Activated T-helper 1 cell treated with anti-CD3 and anti-CD28 coated beads, Interleukin-12 subunit alpha, Interleukin-12 subunit beta, Interleukin-2, Interleukin-4 antibody, amounts not matched to agents 30 ng/mL and 10 ng/mL and 1 ng/mL, durations not matched to agents 14 hours and 24 hours and 36 hours (primary cell): ENCODE measurements at places on chromosomes 6 and 20.
A peak's percentile ranks its signal among the peaks of the same experiment; 100 is the strongest.

- no peaks in the 10 kb centered on the region for H3K36me3 ChIP-seq
- no peak overlapping the region for H3K4me3 ChIP-seq
- DNase-seq, result no peak
- no peaks in the 10 kb centered on the region for H3K4me1 ChIP-seq
- no peak overlapping the region for H3K27ac ChIP-seq
- no peaks in the 10 kb centered on the region for H3K27me3 ChIP-seq
These were observed 25.5 kb upstream of the MANEA start for GRCh38 chr6:95551678-95552324.

DNA sequence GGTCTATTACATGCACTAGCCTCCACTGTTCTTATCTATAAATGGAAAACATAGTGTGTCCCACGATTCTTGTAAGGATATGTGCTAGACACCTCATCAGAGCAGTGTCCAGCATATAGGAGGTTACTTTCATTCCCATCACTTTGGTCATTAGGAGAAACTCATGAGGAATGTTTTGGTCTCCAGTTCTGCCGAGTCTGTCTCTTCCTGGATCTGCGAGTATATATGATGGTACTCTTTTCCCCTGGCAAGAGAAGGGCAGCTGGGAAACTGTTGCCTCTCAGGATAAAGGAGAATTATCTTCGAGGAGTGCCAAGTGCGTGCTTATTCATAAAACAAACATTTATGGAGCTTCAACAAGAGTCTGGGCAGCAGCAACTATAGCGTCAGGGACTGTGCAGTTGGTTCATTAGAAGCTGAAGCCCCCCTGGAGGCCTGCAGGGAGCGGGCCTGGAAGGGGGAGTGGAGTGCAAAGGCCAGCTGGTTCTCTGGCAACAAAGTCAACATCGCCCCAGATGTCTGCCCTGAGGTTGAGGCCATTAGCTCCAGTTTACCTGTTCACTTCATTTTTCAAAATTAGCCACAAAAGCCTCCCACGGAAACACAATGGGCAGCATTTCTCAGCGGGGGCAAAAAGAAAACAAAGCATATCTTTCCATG, 811.9 kb downstream of the MAFB start:
- H3K4me1 ChIP-seq, result no peaks in the 10 kb centered on the region
- H3K27me3 ChIP-seq, result no peaks in the 10 kb centered on the region
- H3K36me3 ChIP-seq, result no peaks in the 10 kb centered on the region
- no peak for DNase-seq
- no peak overlapping the region for H3K4me3 ChIP-seq

DNA sequence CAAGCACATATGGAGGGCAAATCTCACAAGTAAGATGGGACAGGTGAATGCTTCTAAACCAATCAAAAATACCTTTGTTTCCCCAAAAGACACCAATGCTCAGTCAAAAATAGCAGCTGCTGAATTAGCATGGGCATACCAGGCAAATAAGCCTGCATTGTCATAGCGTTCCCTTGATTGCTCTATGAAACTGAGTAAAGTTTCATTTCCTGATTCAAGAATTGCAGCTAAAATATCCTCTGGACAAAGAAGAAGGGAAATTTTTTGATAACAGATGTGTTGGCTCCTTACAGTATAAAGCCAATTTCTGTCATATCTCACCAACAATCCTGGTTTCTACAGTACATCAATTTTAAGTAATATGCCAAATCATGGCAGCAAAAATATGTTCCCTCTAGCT, 3.3 kb upstream of the TMEM14A start:
- no peak overlapping the region for H3K27ac ChIP-seq
- no peak overlapping the region for H3K4me3 ChIP-seq
- peaks cover 5% of the 10 kb centered on the region for H3K27me3 ChIP-seq
- H3K36me3 ChIP-seq, result peaks cover 5% of the 10 kb centered on the region

DNA sequence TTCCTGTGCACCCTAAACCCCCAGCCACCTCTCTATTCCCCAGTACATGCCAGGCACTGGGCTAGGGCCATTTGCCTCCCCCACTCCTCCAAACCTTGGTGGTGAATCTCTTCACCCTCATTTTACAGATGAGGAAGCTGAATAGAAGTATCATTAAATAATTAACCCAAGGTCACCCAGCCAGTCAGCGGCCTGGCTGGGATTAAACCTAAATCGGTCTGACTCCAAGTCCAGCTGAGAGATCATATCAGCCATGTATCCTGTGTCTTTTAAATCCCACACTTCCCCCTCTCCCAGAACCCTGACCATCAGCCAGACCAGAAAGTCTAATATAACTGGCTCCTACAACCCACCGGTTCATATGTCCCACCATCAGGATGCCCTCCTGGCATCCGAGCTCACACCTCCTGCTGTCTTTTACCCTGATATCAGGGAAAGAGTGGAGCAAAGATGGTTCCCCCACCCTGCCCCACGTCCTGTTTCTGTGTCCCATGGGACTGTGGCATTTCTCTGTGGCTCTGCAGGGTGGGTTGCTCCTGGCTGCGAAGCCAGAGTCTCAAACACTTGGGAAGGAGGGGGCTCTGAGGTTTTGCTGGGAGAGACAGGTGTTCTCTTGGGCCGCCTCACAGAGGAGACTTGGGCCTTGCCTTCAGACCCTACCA, 145.3 kb downstream of the VEGFA start:
- no peak overlapping the region for H3K4me3 ChIP-seq
- H3K4me1 ChIP-seq, result no peaks in the 10 kb centered on the region
- H3K27ac ChIP-seq, result no peak overlapping the region
- H3K36me3 ChIP-seq, result no peaks in the 10 kb centered on the region
- peaks cover 11% of the 10 kb centered on the region for H3K27me3 ChIP-seq

DNA sequence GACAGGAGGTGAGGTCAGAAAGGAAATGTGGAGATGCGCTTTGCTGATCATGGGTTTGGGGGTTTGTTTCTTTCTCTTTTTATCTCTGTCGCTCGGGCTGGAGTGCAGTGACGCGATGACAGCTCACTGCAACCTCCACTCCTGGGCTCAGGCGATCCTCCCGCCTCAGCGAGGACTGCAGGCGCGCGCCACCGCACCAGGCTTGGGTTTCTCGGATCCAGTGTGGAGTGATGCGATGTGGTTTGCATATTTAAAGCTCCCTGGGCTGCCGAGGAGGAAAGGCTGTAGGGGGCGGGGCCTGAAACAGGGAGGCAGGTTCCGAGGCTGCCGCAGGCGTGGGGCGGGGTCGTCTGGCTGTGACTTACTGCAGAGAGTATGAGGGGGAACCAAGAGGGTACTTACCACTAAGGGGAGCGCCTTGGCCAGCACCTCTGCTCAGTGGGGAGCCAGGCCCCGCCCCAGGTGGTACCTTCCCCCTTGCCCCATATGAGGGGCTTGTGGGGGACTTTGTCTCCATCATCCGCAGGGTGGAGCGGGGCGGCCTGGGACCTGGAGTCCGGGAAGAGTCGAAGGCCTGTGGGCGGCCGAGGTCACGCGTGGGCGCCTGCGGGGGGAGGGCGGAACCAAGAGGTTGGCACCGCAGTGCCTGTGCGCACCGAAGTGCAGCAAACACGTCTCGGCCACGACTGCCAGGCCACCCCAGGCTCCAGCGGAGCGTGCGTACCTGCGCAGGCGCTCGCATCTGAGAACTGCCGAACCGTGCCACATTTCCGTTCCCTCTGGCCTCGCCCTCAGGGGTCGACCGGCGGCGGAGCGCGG, 12.7 kb upstream of the BAK1 start:
- DNase-seq, result no peak
- H3K4me1 ChIP-seq, result peaks cover 22% of the 10 kb centered on the region
- no peak overlapping the region for H3K27ac ChIP-seq
- peak overlapping the region; percentile 51 for H3K4me3 ChIP-seq

DNA sequence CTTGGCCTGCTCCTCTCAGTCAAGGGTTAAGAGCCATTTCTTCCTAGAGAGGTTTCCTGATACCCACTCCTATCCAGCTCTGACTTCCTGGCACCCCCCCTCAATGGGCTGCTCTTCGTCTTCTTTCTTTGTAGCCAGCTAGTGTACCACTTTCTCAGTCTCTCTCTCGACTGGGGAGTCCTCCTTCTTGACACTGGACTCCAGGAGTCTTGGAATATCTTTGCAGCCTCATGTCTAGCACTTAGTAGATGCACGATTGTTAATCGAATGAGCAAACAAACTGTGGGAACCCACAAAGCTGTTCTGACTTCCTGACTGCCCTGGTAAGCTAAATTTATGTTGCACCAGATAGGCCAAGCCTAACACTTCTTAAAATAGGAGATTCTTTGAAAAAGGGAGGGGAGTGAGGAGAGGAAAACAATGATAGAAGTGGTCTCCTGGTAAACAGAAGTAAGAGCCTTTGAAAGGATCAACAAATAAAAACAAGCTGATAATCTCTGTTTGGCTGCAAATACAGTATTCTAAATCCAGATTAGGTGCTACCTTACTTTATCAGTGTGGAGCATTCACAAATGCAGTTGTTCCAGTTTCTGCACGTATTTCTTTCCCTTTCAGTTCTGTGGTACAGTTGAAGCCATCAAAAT, 160.1 kb upstream of the CITED2 start:
- peak overlapping the region; percentile 24 for H3K4me3 ChIP-seq
- H3K27ac ChIP-seq, result peak overlapping the region; percentile 87
- H3K27me3 ChIP-seq, result no peaks in the 10 kb centered on the region
- peaks cover 5% of the 10 kb centered on the region for H3K36me3 ChIP-seq

GRCh38 chr20:45318948-45319347, 10.8 kb upstream of the MATN4 start:
- H3K36me3 ChIP-seq, result peaks cover 3% of the 10 kb centered on the region
- H3K4me1 ChIP-seq, result peaks cover 63% of the 10 kb centered on the region
- peaks cover 3% of the 10 kb centered on the region for H3K27me3 ChIP-seq
- no peak for DNase-seq

- H3K4me1 ChIP-seq, result peaks cover 7% of the 10 kb centered on the region
- H3K27me3 ChIP-seq, result no peaks in the 10 kb centered on the region
- H3K36me3 ChIP-seq, result peaks cover 22% of the 10 kb centered on the region
- no peak for DNase-seq
- no peak overlapping the region for H3K4me3 ChIP-seq
These were observed 31.3 kb downstream of the MBOAT1 start for GRCh38 chr6:20180935-20181334.

DNA sequence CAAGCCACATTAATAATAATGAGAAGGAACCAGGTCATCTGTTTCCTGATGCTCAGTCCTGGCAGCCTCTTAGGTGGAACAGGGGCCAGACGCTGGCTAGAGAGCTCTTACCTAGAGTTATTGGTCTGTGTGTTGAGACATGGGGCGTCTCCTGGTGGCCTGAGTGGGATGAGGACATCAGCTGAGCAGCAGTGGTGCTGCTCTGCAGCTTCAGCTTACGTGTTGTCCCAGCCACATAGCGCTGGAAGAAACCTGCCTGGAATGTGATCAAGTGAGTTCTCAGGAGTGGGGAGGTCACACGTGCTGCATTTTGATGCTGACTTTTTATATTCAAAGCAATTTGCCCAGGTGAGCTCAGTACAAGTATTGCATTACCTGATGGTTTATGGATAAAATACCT, 355.4 kb downstream of the CDH26 start:
- DNase-seq, result no peak
- H3K4me1 ChIP-seq, result no peaks in the 10 kb centered on the region
- no peak overlapping the region for H3K4me3 ChIP-seq
- H3K27ac ChIP-seq, result no peak overlapping the region

GRCh38 chr6:85797993-85798392, 155.3 kb upstream of the SYNCRIP start:
- no peak overlapping the region for H3K4me3 ChIP-seq
- peaks cover 2% of the 10 kb centered on the region for H3K27me3 ChIP-seq
- H3K36me3 ChIP-seq, result no peaks in the 10 kb centered on the region
- no peak for DNase-seq
- H3K4me1 ChIP-seq, result no peaks in the 10 kb centered on the region

- H3K36me3 ChIP-seq, result no peaks in the 10 kb centered on the region
- H3K4me1 ChIP-seq, result peaks cover 5% of the 10 kb centered on the region
- no peak for DNase-seq
- no peaks in the 10 kb centered on the region for H3K27me3 ChIP-seq
These were observed 64.2 kb upstream of the XRN2 start for GRCh38 chr20:21238818-21239536.

GRCh38 chr20:6126846-6127245, 4.0 kb upstream of the FERMT1 start:
- no peaks in the 10 kb centered on the region for H3K4me1 ChIP-seq
- H3K27ac ChIP-seq, result no peak overlapping the region
- no peak overlapping the region for H3K4me3 ChIP-seq
- DNase-seq, result no peak
- peaks cover 27% of the 10 kb centered on the region for H3K27me3 ChIP-seq

DNA sequence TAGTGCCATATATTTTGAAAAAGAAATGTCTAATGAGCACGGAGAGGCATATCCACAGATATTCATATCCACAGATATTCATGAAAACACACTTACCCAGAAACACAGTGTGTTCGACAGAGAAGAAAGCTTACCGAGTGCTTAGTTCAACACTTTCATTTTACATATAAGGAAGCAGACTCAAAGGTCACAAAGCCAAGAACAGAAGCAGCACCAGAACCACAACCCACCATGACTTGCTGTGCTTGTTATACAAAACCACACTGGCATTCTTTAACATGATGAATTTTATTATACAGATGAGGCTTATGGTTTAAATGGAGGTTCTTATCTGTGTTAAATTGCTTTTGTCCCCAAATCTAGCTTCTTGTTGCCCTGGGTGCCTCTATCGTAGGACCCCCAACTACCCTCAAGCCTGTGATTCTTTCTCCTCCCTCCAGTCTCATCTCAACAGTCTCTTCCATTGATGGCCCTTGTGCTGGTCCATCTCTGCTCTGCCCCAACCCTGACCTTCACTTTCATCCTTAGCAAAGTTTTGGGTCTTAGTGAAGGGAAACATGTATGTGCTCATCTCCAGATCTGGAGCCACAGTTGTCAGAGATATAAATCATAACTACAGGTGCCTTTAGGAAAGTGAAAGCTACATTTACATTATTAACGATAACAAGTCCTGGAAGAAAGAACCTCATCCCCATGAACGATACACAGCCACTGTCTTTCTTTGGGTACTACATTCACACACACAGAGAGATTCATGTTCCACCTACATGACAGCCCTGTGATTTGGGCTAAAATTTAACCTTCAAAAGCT, 40.0 kb downstream of the SF3B5 start:
- H3K36me3 ChIP-seq, result no peaks in the 10 kb centered on the region
- peak overlapping the region; percentile 83 for H3K4me3 ChIP-seq
- peaks cover 48% of the 10 kb centered on the region for H3K4me1 ChIP-seq
- peak overlapping the region; percentile 98 for H3K27ac ChIP-seq
- DNase-seq, result peak; percentile 37

DNA sequence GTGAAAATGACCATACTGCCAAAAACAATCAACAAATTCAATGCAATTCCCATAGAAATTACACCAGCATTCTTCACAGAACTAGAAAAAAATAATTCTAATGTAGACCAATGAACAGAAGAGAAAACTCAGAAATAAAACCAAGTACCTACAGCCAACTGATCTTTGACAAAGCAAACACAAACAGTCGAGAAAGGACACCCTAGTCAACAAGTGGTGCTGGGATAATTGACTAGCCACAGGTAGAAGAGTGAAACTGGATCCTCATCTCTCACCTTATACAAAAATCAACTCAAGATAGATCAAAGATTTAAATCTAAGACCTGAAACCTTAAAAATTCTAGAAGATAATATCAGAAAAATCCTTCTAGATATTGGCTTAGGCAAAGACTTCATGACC, 44.5 kb upstream of the ZNF133 start:
- no peaks in the 10 kb centered on the region for H3K4me1 ChIP-seq
- H3K27ac ChIP-seq, result no peak overlapping the region
- H3K4me3 ChIP-seq, result no peak overlapping the region

GRCh38 chr20:3730803-3731672, 1.4 kb upstream of the HSPA12B start:
- DNase-seq, result no peak
- no peak overlapping the region for H3K4me3 ChIP-seq
- H3K4me1 ChIP-seq, result no peaks in the 10 kb centered on the region
- peaks cover 41% of the 10 kb centered on the region for H3K27me3 ChIP-seq

- peaks cover 37% of the 10 kb centered on the region for H3K4me1 ChIP-seq
- H3K27me3 ChIP-seq, result no peaks in the 10 kb centered on the region
- no peaks in the 10 kb centered on the region for H3K36me3 ChIP-seq
- H3K27ac ChIP-seq, result peak overlapping the region; percentile 29
- DNase-seq, result no peak
These were observed 41.8 kb upstream of the TOP1 start for GRCh38 chr20:40986774-40987173.
